Activated CD8-positive, alpha-beta memory T cell treated with anti-CD3 and anti-CD28 coated beads, Interleukin-2, amount 50 U/mL, for 48 hours (primary cell): ENCODE measurements at places on chromosomes 2 and 18.

GRCh38 chr18:35099911-35100310, 58.7 kb downstream of the MAPRE2 start:
- DNase-seq, result no peak

GRCh38 chr2:238521870-238522269, 95.1 kb downstream of the ASB1 start:
- no peak for DNase-seq

DNA sequence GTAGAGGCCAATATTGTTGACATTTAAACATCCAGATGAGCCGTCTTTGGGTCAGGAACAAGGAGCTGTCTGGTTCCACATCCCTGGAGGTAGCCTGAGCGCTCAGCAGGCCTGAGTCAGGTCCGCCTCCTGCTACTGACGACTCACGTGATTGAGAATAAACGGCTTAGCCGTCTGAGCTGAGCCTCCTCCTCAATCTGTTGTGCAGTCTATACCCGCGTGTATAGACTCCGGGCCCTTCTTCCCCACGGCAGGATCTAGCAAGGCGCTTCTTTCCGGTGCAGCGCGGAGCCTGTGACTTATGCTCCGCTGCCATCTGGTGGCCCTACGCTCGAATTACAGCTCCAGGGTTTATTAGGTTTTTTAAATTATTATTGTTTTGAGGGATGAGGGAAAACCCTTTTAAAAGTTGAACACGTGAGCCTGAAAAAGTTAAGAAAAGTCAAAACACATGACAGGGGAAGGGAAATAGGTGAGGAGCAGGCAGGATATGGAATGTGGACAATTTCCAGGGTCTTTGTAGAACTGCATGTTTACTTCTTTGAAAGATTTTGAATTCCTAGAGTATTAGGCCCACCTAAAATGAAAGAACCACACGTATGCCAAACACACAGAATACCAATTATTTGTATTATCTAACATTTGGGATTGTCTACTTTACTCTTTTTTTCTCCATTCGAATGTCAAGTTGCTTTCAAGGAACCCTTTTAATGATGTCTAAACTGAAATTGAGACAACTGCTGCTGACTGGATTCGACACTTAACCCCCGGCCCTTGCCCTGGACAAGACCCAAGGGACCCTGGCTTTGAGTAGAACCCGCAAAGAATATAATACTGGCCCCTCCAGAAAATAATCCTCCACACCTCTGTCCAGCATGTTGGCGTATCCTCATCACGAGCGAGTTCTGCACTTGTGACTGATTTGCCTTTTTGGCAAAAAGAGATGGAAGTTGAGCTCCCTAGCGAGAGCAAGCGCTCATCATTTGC, 112.4 kb upstream of the ZNF236 start:
- DNase-seq, result peak; percentile 77

DNA sequence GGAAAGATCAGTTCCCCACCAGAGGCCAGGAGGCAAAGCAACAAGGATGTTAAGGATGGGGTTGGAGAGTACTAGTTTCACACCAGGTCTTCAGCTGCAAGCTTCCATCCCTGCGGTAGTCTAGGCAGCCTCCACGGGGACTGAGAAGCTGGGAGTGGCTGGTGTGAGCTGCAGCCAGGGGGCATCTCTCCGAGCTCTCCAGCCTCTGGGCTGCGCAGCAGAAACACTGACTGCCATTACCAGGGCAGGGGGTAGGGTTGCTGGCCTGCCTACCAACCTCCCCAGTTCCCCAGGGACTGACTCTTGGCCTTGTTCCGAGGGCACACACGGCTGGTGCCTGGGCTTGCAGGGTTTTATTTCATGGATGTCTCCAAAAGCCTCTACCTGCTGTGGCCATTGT, 15.9 kb downstream of the GATA6 start:
- DNase-seq, result no peak

DNA sequence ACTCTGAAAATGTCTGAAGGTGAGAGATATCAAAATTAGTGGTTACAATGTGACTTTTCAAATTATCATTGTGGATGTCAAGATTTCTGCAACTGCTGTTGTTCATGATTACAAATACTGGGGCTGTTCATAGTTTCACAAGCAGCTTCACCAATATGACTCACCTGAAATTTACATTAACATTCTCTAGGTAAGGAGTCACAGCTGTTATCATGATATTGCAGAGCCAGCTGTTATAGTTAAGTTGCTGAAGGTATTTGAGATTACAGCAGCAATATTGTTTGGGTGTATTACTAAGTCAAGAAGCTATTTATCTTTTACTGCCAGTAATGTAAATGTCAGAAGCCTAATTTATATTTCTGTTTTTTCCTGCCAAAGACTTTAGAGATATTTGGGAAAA, 140.0 kb downstream of the MC4R start:
- no peak for DNase-seq

GRCh38 chr2:31176742-31177141, 38.5 kb upstream of the GALNT14 start:
- no peak for DNase-seq

DNA sequence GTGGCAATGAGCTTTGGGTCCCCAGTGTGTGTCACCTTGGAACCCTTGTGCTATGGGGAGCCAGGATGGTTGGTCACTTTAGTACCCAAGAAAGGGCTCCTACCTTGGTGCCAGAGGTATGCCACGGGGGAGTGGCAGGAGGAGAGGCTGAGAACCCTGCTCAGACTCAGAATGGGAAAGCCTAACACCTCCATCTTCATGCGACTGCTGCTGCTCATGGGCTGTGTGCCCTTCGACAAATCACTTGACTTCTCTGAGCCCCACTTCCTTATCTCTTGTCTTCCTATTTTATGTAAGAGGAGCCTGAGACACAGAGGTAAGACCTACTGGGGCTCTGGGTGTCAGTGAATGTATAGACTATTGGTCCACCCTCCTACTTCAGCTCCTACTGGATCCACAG, 25.1 kb downstream of the EHD3 start:
- DNase-seq, result no peak

DNA sequence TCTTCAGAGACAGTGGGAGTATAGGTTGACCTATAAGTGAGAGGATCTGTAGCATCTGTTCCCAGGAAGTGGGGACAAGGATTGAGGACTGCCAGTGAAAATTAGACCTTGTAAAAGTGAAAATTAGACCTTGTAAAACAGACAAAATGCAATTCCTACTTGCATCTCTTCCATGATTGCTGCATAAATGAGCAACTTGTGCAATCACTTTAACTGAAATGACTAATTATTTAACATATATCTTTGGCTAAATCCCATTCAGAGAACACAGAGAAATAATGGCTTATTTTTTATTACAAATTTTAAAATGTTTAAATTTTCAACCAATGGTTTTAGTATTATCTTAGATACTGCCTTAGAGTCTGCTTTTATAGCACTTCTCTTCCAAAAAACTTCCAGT, 67.2 kb upstream of the NABP1 start:
- DNase-seq, result no peak

GRCh38 chr18:55504808-55505207, 83.2 kb downstream of the TCF4 start:
- DNase-seq, result no peak

DNA sequence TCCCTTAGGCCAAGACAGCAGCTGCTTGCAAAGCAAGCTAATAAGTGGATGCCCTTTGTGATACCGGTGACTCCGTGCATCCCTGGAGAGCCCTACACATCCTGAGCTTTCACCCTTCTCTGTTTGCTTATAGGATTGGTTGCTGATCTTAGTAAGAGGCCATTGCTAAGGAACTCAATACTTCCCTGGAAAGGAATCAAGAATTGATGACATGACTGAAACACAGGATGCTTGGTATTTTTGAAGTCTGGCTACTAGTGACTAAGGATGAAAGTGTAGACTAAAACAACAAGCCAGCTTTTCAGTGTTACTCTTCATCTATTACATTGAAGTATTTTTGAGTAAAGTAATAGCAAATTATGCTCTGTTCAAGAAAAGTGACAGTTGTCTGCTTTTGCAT, 123.0 kb upstream of the SERPINE2 start:
- no peak for DNase-seq

DNA sequence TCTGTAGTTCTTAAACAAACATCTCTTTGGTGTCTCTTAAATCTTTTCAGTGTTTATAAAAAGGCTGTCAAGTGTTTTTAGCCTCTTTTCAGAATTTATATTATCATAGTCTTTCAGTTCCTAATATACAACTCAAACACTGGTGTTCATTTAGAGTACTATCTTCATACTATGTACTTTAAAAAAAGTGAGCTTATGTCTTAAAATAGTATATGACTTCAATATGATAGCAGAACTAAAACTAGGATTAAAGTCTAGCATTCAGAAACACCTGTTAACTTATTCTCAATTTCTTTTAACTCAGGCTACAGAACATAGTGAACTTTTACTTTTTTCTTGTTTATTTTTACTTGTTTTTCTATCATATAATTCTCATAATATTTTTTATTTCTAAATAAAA, 14.7 kb upstream of the IKZF2 start:
- DNase-seq, result no peak

DNA sequence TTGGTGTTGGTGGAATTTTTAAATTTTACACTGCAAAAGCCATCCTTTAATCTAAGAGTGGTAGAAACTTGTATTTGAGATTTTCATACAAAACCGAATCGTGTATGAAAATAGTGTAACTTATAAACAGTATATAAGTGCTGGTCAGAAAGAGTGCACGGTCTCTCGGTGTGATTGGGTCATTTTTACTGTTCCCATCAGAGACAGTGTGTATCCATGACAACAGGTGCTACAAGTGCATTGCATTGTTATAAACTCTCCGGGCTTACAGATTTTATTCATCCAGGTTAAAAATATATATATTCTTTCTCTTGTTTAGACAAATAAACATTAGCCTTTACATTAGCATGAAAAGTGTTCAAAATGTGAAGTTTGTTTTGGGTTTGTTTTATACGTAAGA, 721.9 kb downstream of the METTL4 start:
- no peak for DNase-seq

GRCh38 chr2:28539118-28539541, 43.3 kb downstream of the PLB1 start:
- no peak for DNase-seq

GRCh38 chr2:133247631-133248030, 320.6 kb downstream of the NCKAP5 start:
- DNase-seq, result no peak

GRCh38 chr2:150690261-150690660, 202.8 kb upstream of the RND3 start:
- DNase-seq, result no peak

- no peak for DNase-seq
These were observed 65.4 kb downstream of the AAK1 start for GRCh38 chr2:69578198-69578540.

- DNase-seq, result peak; percentile 88
These were observed 32.8 kb upstream of the SLC14A1 start for GRCh38 chr18:45690975-45691815.

DNA sequence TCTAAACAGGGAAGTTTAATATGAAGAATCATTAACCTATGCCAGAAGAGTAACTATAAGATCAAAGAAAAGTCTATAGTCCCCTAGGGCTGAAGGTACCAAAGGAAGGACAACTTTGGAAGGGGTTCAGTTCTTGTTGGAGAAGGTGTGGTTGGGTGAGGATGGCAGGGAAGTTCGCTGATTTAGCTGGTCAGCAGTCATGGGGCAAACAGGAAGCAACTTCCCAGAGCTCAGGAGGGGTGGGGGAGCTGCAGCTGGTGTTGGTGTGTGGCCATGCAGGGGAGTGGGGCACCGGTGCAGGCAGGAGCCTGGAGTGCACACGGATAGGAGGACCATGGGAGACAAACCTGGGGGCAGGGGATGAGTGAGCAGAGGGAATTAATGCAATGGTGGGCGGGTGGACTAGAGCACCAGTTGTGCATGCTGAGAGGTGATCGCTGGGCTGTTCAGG, 34.0 kb downstream of the FHOD3 start:
- no peak for DNase-seq

DNA sequence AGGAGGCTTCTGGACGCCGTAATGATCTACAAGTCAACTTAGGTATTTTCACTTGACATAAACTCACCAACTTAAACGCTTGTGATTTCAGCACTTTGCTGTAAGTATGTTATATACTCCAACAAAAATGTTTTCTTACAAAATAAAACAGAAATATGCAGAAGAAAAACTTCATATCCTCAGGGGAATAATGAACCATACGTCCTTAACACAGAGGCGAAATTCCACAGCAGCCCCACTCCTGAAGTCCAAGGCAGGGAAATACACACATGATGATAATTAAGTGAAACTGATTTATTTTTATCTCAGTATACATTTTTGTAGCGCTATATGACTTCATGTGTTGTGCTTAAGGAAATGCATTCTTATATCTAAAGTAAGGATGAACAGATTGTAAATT, 335.4 kb upstream of the VWC2L start:
- DNase-seq, result no peak

- DNase-seq, result no peak
These were observed 130.9 kb downstream of the SH3BP4 start for GRCh38 chr2:235082578-235083338.

- no peak for DNase-seq
These were observed 47.9 kb upstream of the RAB12 start for GRCh38 chr18:8561123-8561910.

- no peak for DNase-seq
These were observed 31.0 kb upstream of the EPB41L3 start for GRCh38 chr18:5574843-5575242.

DNA sequence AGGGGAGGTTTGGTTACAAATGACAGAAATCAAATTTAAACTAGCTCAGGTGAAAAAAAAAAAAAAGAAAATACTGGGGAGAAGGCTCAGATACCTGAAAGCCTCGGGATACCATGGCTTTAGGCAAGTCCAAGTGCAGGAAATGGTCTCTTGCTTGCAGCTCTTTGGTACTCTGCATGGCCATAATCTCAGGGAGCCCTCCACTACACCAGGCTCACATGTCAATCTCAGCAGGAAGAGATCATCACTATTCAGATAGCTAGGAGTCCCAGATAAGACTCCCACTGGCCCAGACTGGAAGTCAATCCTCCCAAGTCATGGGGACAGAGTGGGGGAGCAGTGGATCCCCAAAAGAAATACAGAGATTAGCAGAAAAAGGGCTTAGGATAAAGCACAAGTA, 64.8 kb upstream of the RALBP1 start:
- DNase-seq, result no peak

GRCh38 chr2:165192729-165193128, 11.1 kb downstream of the SCN3A start:
- no peak for DNase-seq

GRCh38 chr2:159214325-159214865, 72.1 kb downstream of the WDSUB1 start:
- DNase-seq, result no peak

DNA sequence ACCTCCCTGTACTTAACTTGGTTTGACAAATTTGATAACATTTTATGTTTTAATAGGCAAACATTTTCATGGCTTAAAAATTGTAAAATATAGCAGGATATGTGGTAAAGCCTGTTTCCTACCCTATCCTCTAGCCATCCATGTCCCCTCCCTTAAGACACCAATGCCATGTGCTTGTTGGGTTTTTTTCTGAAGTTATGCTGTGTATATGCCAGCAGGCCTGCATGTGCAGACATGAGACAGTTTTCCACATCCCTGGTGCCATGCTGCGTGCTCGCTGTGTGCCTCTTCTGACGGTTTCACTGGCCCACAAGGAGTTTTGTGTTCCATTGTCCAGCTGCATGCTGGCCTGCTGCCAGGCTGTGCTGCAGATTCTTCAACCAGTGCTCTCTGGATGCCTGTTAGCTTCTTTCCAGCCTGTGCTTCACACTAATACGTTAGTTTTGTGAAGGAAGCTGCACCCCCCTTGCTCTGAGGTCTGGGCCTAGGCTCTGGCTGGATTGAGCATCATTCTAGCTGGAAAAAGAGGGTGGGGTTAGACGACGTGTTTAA, 16.9 kb downstream of the INPP4A start:
- DNase-seq, result no peak

GRCh38 chr18:26804519-26804918, 61.0 kb downstream of the AQP4 start:
- DNase-seq, result no peak
